ENCODE measurements at places on chromosomes 2 and 18. TPM values are rescaled to one million over a fixed set of nuclear protein-coding genes. Genes with fewer than 3 reads are reported as not detected.

Gene KIF1A
- 16.5 TPM for total RNA-seq

Gene TSPYL6
- not detected for total RNA-seq

Gene ALPP
- 6.5 TPM for total RNA-seq

DNA sequence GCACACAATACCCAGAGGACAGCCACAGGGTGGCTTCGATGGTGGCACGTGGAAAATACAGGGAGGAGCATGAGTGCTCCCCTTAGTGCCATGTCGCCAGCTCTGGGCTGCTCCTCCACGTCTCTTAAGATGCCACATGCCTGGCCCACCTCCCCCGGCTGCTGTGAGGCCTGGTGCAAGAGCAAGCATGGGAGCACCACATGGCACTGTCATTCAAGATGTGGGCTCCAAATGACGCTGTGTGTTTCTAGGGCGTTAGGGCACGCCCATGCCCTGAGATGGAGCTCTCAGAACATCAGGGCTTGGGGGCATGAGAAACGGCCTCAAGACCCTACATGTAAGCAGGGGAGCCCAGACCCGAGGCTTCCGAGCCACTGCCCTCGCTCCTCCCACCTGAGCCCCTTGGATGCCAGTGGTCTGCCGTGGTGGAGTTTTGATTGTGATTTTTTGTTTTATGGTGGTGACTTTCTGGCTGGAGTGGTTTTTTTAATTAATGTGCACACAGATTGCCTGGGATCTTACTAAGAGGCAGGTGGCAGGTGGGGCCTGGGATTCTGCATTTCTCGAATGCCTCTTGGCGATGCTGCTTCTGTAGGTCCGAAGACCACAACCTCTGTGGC lies 239.3 kb downstream of the GBX2 start:
- H3K36me3 ChIP-seq: no peaks in the 10 kb centered on the region
- no peaks in the 10 kb centered on the region for H3K27me3 ChIP-seq
- H3K4me1 ChIP-seq: no peaks in the 10 kb centered on the region
- H3K27ac ChIP-seq: no peak overlapping the region

DNA sequence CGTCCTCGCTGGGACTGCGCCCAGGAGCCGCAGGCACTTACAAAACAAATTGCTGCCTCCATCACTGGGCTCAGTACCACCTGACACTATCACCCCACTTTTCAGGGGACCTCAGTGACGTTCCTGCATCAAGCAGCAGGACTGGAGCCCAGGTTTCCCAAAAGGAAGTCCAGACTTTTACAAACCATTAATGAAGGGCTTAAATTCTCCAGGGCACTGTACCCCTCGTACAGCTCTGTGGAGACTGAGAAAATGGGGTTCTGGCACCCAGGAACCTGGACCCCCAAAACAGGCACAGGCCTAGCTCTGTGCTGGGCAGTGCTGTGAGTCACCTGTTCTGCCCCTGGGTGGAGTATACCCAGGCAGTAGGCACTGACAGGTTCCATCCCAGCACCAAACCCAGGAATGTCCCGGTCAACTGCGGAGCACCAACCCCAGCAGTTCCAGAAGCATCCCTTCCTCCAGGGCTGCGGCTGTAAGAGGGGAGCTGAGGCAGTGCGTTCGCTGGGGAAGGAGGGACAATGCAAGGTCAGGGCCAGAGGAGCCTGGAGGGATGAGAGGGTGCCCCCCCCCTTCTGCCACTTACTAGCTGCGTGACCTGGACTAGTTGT lies 24.6 kb upstream of the NOTO start:
- H3K27me3 ChIP-seq: peaks cover 38% of the 10 kb centered on the region
- H3K27ac ChIP-seq: no peak overlapping the region
- H3K4me1 ChIP-seq: peaks cover 12% of the 10 kb centered on the region
- H3K4me3 ChIP-seq: no peak overlapping the region

DNA sequence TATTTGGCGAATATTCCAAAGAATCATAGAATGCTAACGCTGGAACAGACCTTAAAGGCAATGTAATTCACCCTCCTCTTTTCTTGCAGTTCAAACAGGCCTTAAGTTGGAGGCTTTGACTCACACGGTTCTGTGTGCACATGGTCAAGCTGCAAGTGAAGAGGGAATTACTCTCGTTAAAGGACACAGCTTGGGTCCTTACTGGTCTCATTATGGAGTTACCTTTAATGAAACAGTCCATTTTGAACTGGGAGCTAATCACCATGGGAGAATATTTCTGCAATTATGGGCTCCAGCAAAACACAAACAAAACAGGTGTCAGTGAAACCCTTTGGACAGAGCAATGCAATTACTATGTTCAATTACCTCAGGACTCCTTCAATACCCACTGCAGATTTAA lies 135.5 kb downstream of the GAREM1 start:
- no peaks in the 10 kb centered on the region for H3K36me3 ChIP-seq
- no peaks in the 10 kb centered on the region for H3K27me3 ChIP-seq
- no peaks in the 10 kb centered on the region for H3K4me1 ChIP-seq
- H3K4me3 ChIP-seq: no peak overlapping the region

- H3K4me1 ChIP-seq: peaks cover 32% of the 10 kb centered on the region
- H3K36me3 ChIP-seq: no peaks in the 10 kb centered on the region
- peak; percentile 61 for DNase-seq
- peak overlapping the region; percentile 94 for H3K4me3 ChIP-seq
- no peaks in the 10 kb centered on the region for H3K27me3 ChIP-seq
Measured at GRCh38 chr2:47174733-47175361, 19.7 kb upstream of the STPG4 start.

- H3K36me3 ChIP-seq: no peaks in the 10 kb centered on the region
- no peaks in the 10 kb centered on the region for H3K4me1 ChIP-seq
- no peak for DNase-seq
- H3K4me3 ChIP-seq: no peak overlapping the region
- no peak overlapping the region for H3K27ac ChIP-seq
- no peaks in the 10 kb centered on the region for H3K27me3 ChIP-seq
Measured at GRCh38 chr2:143192106-143192505, 62.9 kb downstream of the ARHGAP15 start.

GRCh38 chr18:12254136-12254819 lies at the start of gene CIDEA:
TSS of gene CIDEA (plus strand) at chr18:12254361. CDS start at chr18:12254384, 23 bp downstream.
- H3K4me3 ChIP-seq: peak within 1 kb of the TSS; percentile 7
- peaks cover 73% of the 10 kb centered on the region for H3K27me3 ChIP-seq
- peak; percentile 50 for DNase-seq
- no peak within 1 kb of the TSS for H3K27ac ChIP-seq
- peaks cover 13% of the 10 kb centered on the region for H3K4me1 ChIP-seq

GRCh38 chr2:120430501-120430830 lies 84.5 kb downstream of the INHBB start:
- no peak overlapping the region for H3K27ac ChIP-seq
- H3K36me3 ChIP-seq: no peaks in the 10 kb centered on the region
- DNase-seq: no peak

- H3K27me3 ChIP-seq: no peaks in the 10 kb centered on the region
- no peak for DNase-seq
Measured at GRCh38 chr2:62348700-62349099, 152.8 kb downstream of the B3GNT2 start.

DNA sequence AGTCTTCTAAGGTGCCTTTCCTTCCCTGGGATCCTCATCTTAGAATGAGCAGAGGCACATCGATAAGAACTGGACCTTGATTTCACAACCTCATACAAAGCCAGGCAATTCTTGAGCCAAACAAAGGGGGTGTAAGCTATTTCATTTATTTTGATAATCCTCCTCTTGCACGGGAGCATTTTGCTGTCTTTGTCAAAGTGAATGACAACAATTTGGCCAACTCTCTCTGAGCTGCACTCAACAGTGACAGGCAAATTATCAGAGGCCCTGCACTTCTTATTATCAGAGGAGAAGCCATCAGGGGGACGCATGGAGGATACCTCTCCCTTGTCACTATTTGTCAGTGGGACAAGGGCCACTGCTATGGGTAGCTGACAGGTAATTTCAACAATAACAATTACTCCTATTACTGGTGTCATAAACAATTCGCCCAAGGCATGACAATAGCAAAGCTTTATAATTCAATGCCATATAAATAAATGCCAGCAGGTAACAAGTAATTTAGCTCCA lies 260.4 kb downstream of the MEIS1 start:
- no peaks in the 10 kb centered on the region for H3K27me3 ChIP-seq
- H3K4me1 ChIP-seq: peaks cover 21% of the 10 kb centered on the region
- H3K27ac ChIP-seq: no peak overlapping the region
- DNase-seq: no peak

GRCh38 chr2:10954856-10955818 lies 43.4 kb downstream of the KCNF1 start:
- no peaks in the 10 kb centered on the region for H3K4me1 ChIP-seq
- H3K36me3 ChIP-seq: no peaks in the 10 kb centered on the region
- no peaks in the 10 kb centered on the region for H3K27me3 ChIP-seq

DNA sequence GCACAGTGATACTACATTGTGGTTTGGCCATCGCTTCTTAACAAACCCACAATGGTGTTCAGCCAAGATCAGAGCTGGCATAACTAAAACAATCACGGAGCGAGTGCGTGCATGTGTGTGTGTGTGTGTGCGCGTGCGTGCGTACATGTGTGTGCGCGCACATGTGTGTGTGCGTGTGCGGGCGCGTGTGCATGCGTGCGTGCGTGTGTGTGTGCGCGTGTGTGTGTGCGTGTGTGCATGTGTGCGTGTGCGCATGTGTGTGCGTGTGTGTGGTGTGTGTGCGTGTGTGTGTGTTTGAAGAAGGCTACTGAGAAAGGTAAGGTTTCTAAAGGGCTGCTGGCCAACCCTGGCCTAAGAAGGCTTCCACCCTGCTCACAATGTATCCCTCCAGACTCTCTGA lies 582.4 kb downstream of the CMPK2 start:
- no peaks in the 10 kb centered on the region for H3K27me3 ChIP-seq
- DNase-seq: no peak
- no peak overlapping the region for H3K27ac ChIP-seq
- no peaks in the 10 kb centered on the region for H3K4me1 ChIP-seq
- H3K36me3 ChIP-seq: no peaks in the 10 kb centered on the region
- no peak overlapping the region for H3K4me3 ChIP-seq

DNA sequence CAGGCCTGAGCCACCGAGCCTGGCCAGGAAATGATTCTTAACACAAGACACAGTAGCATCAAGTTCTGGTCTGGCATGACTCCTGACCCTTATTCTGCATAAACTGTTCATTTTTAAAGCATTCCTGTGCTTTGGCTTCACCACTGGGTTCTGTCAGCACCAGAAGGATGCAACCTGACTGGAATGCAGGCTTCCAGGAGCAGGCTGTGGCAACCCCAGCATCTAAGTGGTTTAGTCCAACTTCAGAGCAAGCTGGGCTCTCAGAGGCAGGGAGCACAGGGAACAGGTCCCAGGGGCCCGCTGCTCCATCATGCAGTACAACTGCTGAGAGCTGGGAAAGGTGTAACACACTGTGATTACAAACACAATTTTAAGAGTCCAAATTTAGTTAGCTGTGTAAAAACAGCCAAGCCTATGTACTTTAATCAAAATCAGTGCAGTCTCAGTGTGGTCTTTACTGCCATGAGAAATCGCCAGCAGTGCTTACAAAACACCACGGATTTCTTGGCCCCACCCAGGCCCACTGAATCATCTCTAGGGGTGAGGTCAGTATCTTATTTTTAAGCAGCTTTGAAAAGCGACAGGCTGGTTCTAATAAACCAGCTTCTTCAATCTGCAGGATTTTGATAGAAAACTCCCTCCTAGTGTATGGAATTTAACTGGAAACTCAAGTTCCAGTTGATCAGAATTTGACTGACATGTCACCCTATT lies 44.4 kb upstream of the TMEM182 start:
- H3K27me3 ChIP-seq: no peaks in the 10 kb centered on the region
- H3K4me1 ChIP-seq: no peaks in the 10 kb centered on the region
- DNase-seq: no peak
- H3K27ac ChIP-seq: no peak overlapping the region

GRCh38 chr2:215536510-215536909 lies 100.6 kb upstream of the FN1 start:
- peaks cover 5% of the 10 kb centered on the region for H3K4me1 ChIP-seq
- no peaks in the 10 kb centered on the region for H3K36me3 ChIP-seq
- peak overlapping the region; percentile 61 for H3K27ac ChIP-seq

DNA sequence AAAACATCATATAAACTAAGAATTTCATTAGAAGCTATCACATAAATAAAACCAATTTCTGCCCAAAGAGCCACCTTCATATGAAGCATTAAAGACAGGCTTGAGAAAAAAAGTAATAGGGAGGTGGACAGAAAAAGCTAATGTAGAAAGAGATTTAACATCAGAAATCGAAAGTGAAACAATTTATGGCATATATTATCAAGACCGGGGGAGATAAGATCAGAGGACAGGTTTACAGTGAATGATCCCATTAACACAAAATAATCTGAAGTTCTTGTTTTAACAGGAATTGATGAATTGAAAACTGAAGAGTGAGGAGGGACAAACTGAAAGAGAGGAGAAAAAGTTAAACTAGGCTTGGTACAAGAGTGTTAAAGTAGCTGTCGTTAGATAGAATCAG lies 786.3 kb upstream of the FSHR start:
- no peaks in the 10 kb centered on the region for H3K36me3 ChIP-seq
- H3K4me3 ChIP-seq: peak overlapping the region; percentile 3
- no peak for DNase-seq
- H3K27ac ChIP-seq: no peak overlapping the region
- H3K4me1 ChIP-seq: peaks cover 12% of the 10 kb centered on the region

- no peaks in the 10 kb centered on the region for H3K4me1 ChIP-seq
- H3K4me3 ChIP-seq: no peak overlapping the region
- no peaks in the 10 kb centered on the region for H3K27me3 ChIP-seq
- H3K27ac ChIP-seq: no peak overlapping the region
- no peak for DNase-seq
Measured at GRCh38 chr2:82013641-82014040, 1709.1 kb upstream of the LRRTM1 start.

Measured in hepatocyte (in vitro differentiated cells).